ENCODE measurements at places on chromosomes 2 and 18.

- no peak for DNase-seq
Observed at GRCh38 chr18:50231621-50232020, 34.7 kb downstream of the CFAP53 start.

- peak; percentile 46 for DNase-seq
Observed at GRCh38 chr2:70647873-70648481, 94.4 kb upstream of the TGFA start.

GRCh38 chr2:85073033-85073432 lies 60.2 kb upstream of the TCF7L1 start:
- no peak for DNase-seq

DNA sequence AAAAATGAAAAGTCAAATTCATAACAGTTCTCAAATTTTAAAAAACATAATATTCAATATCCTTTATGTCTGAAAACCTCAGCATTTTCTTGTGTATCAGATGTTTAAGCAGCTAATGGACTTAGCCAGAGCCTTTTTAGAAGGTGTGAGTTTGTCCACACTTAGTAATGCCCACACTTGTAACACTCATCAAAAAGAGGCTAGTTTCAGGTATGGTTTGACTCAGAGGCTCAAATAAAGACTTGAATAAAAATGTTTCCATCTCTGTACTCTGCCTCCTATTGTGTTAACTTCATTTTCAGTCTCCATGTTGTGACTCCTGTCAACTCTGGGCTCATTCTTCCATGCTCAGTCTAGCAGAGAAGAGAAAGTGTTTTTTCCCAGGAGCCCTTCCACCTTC lies 311.6 kb downstream of the IRS1 start:
- no peak for DNase-seq

DNA sequence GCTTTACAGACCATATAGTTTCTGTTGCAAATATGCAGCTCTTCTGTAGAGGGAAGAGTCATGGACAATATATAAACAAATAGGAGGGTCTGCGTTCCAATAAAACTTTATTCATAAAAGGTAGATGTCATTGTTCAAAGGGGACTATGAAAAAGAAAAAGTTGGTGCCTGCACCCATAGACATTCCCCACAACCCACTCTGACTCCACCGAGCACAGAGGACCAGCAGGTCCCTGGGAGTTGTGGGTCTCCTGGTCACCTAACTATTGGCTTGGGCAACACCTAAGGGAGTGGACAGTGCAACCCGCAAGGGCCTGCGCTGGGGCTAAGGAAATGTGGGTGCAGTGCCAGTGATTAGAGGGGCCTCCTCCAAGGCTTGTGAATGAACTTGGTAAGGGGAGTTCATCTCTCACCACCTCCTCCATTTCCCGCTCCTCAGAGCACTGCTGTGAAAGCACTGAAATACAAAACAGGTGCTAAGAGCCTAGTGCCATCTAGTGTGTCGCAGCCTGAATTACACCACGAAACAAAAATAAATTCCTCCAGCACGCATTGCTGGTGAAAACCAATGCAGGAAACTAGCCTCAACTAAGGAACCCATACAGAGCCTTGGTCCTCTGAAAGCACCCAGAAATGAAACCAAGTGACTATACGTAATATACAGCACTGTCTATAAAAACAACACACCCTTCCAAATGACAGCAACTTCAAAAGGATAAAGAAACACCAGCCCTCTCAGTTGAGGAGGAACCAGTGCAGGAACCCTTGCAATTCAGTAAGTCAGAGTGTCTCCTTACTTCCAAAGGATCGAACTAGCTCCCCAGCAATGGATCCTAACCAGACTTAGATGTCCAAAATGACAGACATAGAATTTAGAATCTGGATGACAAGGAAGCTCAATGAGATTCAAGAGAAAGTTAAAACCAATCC lies 166.6 kb downstream of the RNF144A start:
- DNase-seq = no peak

DNA sequence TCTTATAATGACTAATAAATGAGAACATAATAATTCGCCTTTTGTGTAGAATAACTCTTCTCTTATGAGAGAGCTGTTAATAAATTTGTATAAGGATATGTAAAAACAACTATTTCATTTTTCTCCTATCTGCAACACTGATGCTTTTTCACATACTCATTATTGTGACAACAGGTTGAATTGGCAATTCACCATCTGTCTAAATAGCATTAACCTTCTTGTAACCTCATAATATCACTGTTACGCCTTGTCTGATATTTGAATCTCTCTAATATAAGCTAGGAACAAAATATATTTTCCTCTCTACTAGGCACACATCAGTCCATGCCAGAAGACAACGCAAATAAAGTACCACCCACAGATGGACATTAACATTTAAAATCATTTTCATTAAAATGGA lies 938.9 kb downstream of the CPS1 start:
- DNase-seq = no peak

GRCh38 chr18:79765491-79766245 lies 32.1 kb upstream of the KCNG2 start:
- DNase-seq = no peak

DNA sequence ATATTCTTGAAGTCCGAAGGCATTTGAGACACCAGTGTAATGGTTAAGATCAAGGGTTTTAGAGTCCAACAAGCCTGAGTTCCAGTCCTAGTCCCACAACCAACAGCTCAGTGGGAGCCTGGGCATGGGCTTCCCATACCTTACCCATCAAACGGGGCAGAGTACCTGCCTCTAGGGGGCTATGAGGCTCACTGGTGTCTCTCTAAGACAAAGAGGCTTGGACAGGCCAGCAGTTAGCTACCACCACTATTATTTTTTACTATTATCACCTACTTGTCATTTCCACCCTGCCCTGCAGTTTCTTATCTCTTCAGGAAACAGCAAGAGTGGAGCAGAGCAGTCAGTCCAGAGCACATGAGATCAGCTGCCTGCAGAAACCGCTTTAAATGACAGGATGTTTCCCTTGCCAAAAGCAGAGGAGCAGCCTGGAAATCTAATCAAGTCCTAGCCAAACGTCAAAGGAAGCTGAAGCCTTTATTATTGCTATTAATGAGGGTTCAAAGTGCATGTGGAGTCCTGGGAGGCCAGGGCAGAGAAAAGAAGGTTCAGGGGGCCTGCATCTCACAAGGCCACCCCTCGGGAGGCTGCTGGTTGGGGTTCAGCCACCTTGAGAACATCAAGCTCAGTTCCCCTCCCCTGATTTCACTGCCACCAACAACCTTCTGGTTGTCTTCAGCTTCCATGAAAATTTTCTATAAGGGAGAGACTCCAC lies 66.6 kb downstream of the STPG4 start:
- no peak for DNase-seq

GRCh38 chr2:189516546-189516945 lies 64.0 kb downstream of the SLC40A1 start:
- DNase-seq = no peak

DNA sequence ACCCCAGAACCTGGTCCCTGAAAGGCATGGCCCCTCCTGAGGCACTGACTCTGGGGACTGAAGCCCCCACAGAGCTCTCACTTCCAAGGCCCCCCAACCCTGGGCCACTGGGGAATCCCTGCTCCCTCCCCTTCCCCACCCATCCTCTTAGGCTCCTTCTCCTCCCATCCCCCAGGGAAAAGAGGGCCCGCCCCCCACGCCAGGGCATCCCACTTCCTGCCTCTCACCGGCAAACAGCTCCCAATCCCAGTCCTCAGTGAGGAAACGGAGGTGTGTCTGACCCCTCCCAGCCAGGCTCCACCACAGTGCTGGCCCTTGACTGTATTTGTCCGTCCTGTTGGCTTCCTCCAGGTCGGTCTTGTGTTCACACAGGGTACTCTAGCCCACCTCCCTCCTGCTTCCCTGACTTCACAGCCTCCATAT lies 35.0 kb upstream of the PTMA start:
- no peak for DNase-seq

GRCh38 chr2:53569957-53570727 lies 197.5 kb upstream of the CHAC2 start:
- DNase-seq = no peak

DNA sequence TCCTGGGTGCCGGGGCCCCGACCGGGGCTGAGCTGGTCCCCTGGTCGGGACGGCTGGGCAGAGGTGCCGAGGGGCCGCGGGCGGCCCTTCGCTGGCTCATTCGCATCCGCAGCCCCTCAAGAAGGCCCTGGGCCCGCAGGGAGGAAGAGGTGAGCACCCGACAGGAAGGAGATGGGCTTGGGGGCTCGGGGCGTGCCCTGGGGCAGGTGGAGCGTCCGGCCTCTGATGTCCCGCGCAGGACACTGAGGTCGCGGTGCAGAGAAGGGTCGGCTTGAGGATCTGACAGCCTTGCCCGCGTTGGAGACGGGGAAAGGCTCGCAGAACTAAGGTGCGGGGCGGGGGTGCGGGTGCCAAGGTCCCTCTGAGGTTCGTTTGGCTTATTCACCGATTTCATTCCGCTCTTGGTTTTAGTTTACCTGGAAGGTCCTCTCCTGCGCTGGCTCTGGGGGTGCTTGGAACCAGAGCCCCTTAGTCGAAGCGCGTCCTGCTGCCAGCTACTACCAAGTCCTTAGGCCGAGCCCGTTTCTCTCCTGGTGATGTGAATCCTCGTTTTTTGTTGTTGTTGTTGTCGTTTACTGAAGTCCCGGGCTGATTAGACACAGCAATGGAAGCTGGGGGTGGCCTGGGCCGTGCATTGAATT lies 18.9 kb upstream of the CD8A start:
- no peak for DNase-seq

DNA sequence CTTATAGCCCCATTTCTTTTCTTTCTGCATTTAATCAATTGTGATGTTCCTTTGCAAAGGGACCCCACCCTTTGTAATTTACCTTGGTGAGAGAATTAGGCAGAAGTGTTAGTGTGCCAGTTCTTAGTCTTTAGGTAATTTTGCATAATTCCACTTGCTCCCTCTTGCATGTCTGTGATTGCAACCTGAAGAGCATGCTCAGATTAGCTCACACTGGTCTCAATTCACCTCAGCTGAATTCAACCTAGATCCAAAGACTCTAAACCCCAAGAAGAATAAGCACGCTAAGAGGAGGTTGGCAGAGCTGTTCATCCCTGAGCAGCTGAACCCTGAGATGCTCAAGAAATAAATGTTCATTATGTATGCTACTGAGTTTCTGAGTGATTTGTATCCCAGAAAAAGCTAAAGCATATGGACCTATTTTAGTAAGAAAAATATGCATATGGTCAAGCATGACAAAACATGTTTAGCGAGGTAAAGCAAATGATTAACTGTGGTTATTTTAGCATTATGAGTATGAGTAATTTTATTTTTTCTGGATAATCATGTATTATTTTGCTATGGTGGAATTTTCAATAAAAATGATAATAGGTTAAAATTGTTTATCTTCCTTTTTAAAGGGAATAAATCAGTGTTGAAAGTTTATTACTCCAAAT lies 299.2 kb upstream of the ZSWIM2 start:
- DNase-seq = no peak

DNA sequence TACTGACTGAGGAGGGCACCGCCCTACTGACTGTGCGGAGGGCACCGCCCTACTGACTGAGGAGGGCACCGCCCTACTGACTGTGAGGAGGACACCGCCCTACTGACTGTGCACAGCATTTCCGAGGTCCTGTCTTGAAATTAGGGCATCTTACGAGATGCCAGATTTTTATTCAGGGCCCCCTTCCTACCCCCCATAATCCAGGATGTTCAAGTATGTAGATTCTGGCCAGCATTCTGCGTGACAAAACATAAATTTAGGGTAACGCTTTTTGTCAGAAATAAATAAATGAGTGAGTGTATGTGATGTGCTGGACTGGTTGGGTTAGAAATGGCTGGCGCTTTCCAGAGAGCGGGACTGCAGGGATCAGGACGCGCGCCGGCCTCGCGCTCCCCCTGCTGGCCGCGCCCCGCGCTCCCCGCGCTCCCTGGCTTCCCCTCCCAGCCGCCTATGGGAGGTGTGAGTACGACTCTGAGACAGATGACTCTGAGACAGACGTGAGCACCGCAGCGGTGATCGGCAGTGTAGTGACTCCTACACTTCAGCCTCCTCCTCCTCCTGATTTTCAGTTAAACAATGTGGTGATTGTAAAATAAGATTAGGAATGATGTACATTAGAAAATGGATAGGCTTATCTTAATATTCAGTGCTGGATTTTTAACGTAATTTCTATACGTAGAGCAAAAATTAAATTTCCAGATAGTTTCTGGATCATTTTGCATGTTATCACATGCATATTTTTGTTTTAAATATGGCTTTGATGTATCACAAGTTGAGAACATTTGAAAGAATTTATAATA lies 149.2 kb upstream of the NFATC1 start:
- DNase-seq = no peak

DNA sequence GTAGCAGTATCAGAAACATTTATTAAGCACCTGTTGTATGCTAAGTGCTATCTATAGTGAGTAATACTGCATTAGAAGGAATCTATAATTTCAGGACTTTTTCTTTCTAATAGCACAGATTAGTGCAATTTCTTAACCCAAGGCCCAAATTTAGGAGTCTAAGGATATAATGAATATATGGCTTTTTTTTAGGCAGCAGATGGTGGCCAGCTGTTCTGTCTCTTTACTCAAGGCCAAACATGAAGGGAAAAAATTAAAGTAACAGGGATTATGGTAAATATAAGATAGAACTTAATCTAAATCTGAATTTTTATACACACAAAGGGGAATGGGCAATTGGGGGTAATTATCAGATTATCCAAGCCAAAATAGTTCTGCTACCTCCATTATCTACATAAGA lies 230.6 kb upstream of the SP5 start:
- DNase-seq = no peak

DNA sequence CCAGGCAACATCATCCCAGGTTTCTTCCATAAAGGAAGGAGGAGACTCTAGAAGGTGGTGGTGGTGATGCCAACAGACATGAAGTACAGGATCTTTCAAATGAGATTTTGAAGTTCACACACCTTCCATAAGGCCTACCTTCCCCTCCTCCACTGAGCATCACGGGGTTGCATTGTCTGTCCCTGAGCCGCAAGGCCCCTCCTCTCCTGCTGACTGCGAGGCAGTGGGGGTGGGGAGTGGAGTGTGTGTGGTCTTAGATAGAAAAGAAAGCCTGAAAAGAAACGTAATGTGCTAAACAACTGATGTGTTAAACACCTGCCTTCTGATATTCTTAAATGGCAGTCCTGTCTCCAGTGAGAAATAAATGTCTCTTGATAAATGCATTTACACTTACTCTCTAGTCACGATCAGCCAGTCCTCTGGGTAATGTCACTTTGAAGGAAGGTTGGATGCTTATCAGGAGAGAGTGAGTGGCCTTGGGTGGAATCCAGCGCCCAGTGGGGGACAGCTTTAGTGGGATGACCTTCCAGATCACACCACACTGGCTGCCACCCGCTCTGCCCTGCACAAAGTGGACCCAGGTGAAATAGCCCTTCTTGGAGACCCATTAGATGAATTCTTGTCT lies 5.5 kb upstream of the SCYGR5 start:
- no peak for DNase-seq

DNA sequence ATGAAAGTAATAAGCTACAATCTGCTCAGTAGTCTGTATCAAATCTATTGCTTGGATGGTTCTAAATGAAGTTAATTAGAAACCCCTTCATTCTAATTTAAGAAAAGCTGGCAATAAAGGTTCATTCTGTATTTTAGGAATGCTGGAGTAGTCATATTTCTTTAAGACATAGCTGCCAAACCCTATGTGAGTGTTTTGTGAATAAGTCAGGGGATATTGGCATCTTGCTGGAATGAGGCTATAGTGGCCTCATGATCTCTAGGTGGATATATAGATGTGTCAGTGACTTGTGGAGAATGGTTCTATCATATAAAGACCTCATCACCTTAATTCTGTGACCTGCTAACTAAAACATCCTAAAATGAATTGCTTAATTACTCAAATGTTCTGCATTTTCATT lies 196.3 kb downstream of the PDE1A start:
- no peak for DNase-seq

GRCh38 chr2:96214554-96214953 lies 5.9 kb upstream of the STARD7 start:
- DNase-seq = no peak

Measured in stimulated activated CD4-positive, alpha-beta T cell treated with anti-CD3 and anti-CD28 coated beads, Interleukin-1b, Interleukin-23, amount 100 ng/mL, for 1 hour (primary cell).